ENCODE measurements at places on chromosomes 3 and 15.

- no peak for DNase-seq
Observed at GRCh38 chr15:89105147-89105546, 16.9 kb downstream of the ABHD2 start.

DNA sequence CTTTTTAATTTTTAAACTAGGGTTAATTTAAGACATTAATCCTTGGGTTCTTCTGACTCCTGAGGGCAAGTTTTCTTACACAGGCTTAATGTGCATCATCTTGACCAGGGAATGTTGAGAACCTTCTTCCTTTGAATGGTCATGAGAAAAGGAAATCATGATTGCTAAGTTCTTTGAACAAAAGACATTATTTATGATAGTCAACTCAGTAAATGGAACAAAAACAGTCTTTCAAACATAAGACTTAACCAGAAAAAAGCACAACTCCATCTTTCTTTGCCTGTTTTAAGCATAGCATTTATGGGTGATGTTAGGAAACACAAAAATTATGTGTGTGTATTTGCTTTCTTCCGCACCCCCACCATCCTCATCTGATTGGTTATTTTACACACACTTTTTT, 5.4 kb downstream of the TLNRD1 start:
- no peak for DNase-seq

DNA sequence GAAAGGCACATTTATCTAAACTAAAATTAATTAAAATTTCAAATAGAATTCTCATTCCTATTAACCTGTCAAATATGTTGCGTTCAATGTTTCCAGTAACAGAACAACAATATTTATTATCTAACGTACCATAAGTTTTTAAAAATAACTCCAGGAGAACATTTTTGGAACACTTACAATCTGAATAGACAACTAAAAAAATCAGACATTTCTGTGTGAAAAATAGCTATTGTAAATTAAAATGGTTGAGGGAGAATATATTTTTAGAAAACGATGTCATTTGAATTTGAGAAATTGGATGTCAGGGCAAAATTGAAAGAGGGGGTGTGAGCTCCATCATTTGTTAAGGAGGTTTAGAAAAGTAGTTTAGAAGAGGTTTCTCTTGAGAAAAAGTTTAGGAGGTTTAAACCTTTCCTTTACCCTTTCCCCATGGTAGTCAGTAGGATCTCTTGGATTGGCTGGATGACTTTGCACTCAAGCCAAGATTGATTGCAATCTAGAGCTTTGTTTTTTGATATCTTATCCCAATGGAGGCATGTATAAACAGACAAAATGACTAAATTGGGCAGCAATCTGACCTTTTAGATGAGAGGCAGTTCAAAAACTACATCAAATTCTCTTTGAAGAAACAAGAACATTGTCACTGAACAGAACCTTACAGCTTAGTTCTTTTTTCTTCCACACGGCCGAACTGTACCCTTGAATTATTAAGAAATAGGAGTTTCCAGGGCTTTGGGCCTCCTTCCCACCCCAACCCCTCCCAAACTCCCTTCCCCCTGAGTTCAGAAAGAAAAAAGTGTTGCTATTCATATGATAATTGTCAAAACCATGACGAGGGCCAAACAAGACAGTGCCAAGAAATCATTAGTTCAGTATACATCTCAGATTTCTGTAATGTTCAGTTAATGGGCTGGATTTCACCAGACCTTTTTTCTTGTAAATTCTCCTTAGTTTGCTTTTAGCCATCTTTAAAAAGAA, 79.7 kb upstream of the CDIN1 start:
- DNase-seq, result no peak

- DNase-seq, result no peak
Observed at GRCh38 chr3:78972617-78973301, 795.0 kb downstream of the ROBO1 start.

DNA sequence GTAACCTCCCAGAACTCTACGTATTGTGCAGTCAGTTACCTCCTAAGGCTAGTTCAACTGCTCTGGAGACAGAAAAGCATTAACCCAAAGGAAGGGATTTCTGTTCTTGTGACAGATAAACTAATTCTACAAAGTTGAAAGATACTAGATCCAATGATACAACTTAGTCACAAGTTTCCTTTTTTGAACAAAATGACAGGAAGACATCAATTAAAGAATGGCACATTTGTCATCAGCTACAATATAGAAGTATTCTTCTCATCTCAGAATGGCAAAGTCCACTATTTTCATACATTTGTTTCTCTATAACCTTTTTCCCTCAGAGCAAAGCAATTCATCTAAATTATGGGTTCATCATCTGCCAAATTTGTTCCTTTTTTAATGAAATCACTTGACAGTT, 43.7 kb downstream of the ISL2 start:
- DNase-seq, result no peak

GRCh38 chr3:172929451-172929850, 178.9 kb downstream of the ECT2 start:
- DNase-seq, result no peak

DNA sequence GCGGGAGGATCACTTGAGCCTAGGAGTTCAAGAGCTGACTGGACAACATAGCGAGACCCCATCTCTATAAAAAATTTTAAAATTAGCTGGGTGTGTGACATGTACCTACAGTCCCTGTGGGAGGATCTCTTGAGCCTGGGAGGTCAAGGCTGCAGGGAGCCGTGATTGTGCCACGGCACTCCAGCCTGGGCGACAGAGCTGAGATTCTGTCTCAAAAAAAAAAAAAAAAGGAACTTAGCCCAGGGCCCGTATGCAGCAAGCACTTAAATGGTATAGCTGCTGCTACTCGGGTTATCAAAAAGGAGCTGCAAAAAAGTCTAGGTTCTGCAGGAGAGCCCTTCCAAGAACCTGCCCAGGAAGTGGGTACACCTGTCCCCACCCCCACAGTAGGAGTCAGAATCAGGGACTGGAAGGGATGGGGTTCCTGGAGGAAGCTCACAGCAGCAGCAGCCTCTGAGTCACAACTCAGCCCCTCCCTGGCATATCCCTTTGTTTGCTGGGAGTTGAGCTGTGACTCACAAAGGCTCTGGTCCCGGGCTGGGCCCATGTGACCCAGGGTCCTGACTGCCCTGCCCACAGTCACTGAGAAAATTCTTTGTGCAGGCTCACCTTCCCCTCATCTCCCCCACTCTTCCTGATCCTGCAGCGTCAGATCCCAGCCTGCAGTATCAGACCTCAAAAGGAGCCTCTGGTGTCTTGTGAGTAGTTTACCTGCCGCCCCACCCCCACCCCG, at the start of gene SPATA12:
Gene SPATA12 (plus strand): TSS at position 576 of the 733 bp plus-strand sequence. CDS start 13,031 bp downstream, outside the sequence.
- no peak for DNase-seq

DNA sequence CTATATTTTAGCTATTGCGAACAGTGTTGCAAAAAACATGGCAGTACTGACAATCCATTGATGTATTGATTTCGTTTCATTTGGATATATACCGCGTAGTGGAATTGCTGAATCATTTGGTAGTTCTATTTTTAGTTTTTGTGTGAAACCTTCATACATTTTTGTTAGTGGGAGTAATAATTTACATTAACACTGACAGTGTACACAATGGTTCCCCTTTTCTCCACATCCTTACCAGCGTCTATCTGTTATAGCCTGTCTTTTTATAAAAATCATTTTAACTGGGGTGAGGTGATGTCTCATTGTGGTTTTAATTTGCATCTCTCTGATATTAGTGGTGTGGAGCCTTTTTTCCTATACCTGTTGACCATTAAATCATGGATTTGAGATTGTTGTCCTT, 392.4 kb upstream of the ALCAM start:
- DNase-seq, result no peak

DNA sequence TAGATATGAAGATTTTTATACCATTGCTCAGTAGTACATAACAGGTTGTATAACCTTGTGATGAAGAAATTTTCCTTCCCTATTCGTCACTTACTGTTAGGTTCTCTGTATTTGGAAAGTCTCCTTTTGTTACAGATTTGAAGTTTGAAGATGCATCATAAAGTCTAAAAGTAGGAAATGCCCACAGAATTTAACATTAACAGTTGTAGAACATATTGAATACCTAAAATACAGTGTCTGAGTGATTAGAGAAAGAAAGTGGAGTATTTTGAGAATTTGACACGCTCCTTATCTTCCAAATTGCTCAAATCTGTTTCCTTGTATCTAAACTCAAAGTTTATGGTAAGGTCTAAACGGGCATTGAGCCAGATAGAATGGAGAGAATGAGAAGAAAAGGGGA, 111.3 kb downstream of the MBNL1 start:
- no peak for DNase-seq

GRCh38 chr3:144549166-144549565, 577.5 kb downstream of the DIPK2A start:
- DNase-seq, result no peak

- DNase-seq, result no peak
Observed at GRCh38 chr3:127772827-127773751, 49.2 kb downstream of the MGLL start.

All from activated CD4-positive, alpha-beta T cell treated with anti-CD3 and anti-CD28 coated beads, Interleukin-2, Interleukin-6, amounts not matched to agents 100 ng/mL and 50 ng/mL, durations not matched to agents 16 hours and 8 hours (primary cell).